DMS53 (cell line): ENCODE measurements at places on chromosomes 6 and 20.

- DNase-seq: no peak
Measured at GRCh38 chr6:133990321-133990720, 37.3 kb downstream of the TBPL1 start.

DNA sequence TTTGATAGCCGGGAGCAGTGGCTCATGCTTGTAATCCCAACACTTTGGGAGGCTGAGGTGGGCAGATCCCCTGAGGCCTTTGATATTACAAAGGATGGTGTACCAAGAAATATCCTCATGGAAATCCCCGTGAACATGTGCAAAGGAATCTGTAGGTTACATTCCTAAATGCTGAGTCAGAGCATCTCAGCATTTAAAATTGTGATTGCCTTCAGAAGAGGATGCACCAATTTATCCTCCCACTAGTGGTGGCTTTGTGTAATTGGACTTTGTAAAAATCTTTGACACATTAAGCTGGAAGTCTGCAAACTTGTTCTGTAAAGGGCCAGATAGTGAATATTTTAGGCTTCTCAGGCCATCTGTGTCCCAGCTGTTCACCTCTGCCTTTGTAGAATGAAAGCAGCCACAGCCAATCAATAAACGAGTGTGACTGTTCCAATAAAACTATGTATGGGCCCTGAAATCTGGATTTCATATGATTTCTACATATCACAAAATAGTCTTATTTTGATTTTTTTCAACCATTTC, 11.8 kb downstream of the TMEM14B start:
- DNase-seq: peak; percentile 74

DNA sequence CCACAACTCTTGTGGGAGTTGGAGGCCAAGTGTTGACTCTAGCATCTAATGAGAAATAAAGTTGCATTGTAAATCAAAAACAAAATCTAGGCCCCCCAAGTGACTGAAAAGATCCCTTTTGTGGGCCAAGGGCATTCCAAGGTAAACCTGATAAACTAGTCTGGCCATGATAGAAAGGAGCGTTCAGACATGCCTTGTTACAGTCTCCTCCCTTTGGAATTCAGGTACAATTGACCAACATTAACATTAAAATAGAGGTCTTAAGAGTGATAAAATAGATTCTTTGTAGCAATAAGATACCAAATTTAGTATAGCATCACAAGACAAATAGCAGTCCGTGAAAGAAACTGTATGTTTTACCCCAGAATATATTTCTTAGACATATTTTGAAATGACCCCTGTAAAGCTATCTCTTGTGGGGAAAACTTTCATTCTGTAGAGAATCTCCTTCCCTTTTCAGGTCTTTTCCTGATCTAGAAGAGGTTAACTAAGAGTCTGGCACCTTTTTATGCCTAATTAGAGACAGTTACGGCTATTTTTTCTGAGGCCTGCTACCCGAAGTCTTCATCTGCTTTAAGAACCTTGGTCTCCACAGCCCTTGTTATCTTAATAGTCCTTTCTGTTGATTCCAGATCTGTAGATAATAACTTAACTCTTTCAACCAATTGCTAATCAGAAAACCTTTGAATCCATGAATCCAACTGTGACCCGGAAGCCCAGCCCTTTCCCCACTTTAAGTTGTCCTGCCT, 495.4 kb upstream of the MMS22L start:
- DNase-seq: no peak

GRCh38 chr20:22535483-22535882, 48.9 kb downstream of the FOXA2 start:
- DNase-seq: no peak

- DNase-seq: peak; percentile 69
Measured at GRCh38 chr6:12791371-12791770, 74.8 kb downstream of the PHACTR1 start.

GRCh38 chr6:169035385-169036240, 218.0 kb downstream of the THBS2 start:
- DNase-seq: no peak

- DNase-seq: no peak
Measured at GRCh38 chr6:14001329-14002012, 76.7 kb downstream of the RNF182 start.

DNA sequence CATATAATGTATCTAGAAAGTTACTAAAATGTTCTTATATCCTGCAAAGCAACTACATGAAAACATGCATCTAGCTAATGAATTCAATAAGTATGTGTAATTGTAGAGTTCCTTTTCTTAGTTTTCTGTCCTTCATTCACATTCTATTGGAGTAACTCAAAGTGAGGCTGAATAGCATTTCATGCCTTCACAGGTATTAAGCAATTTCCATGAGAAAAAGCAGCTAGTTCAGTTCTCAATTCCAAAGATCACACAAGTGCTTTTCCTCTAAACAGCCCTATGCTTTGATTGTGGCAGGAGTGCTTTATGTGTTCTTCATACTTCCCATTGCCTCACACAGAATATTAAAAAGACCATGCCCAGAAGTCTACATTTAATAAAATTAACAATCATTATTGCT, 274.9 kb downstream of the RFPL4B start:
- no peak for DNase-seq

- DNase-seq: no peak
Measured at GRCh38 chr6:35532126-35532525, 19.4 kb upstream of the TULP1 start.

DNA sequence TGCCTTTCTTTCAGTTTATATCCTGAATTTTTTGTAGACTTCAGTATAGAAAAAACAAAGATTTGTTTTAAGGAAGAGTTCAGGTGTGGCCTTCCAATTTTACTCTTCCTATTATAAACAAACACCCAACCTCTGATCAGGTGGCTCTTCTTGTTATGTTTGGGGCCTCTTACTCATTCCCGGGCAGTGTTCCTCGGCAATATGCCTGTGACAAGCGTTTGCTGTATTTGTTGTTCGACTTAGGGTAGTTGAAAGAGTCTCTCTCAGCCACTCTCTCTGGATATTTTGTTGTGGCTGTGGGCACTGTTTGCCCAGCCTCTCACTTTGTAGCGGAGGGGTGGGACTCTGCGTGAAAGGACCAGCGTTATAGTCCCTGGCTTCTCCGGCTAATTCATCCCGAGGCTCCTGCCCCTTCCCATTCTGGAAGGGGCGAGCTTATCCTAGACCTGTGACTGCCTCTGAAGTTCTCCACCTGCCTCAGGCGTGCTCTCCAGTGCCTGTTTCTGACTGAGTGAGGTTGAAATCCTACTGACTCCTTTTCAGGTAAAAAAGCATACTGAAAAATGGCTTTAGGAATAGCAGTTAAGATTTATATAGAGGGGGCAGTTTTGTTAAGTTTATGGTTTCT, 97.4 kb downstream of the PLCB4 start:
- DNase-seq: no peak

DNA sequence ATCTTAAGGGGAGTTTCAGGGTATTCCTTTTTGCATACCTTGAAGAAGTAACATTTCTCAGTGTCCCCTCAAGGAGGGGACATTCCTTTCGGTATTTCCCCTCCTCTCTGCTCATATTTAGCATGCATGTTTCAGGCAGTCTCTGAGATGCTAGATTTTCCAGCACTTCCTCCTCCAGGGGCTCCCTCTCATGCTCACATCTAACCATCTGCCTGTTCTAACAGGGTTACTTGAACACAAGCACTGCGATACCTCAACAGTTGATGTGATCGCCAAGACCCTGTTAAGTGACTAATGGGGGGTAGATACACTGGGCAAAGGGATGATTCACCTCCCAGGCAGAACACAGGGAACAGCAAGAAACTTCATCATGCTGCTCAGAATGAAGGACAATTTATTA, 12.9 kb upstream of the MCM3 start:
- no peak for DNase-seq

- DNase-seq: no peak
Measured at GRCh38 chr6:106275692-106276091, 49.9 kb downstream of the ATG5 start.

GRCh38 chr20:14360416-14360815, 23.0 kb upstream of the FLRT3 start:
- no peak for DNase-seq

DNA sequence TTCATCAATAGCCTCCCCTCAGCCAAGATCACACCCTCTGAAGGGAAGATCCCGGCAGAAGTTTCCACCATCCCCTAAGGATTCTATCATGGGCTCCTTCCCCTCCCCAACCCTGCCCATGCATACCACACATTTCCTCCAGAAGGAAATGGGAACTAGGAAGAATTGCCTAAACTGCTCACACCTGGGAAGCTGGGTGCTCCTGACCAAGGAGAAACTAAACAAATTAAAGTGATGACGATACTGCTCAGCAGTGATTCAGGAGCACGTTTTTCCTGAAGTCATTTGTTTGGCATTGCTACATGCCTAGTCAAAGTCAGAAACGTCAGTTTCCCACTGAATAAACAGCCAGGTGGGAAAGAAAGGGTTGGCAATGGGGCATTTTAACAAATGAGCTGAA, 136.1 kb upstream of the CDYL start:
- DNase-seq: no peak

DNA sequence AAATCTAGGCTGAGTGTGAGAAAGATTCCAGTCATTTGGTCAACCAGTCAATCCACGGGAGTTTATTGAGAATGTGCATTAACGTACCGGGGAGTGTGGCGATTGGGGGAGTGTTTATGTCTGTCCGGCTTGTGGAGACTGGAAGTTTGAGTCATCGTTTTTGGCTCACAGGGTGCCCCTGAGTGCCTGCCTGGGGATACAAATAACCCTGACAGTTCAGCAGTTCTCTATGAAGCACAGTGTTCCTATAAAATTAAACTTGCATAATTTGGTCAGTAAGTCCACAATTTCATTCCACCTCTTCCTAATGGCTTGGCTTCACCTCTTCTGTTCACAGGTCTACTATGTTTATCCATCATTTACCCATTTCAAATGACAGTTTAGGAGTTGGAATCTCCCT, 72.6 kb upstream of the PLEKHG1 start:
- DNase-seq: no peak

- DNase-seq: no peak
Measured at GRCh38 chr6:50211582-50211981, 161.9 kb upstream of the DEFB112 start.

DNA sequence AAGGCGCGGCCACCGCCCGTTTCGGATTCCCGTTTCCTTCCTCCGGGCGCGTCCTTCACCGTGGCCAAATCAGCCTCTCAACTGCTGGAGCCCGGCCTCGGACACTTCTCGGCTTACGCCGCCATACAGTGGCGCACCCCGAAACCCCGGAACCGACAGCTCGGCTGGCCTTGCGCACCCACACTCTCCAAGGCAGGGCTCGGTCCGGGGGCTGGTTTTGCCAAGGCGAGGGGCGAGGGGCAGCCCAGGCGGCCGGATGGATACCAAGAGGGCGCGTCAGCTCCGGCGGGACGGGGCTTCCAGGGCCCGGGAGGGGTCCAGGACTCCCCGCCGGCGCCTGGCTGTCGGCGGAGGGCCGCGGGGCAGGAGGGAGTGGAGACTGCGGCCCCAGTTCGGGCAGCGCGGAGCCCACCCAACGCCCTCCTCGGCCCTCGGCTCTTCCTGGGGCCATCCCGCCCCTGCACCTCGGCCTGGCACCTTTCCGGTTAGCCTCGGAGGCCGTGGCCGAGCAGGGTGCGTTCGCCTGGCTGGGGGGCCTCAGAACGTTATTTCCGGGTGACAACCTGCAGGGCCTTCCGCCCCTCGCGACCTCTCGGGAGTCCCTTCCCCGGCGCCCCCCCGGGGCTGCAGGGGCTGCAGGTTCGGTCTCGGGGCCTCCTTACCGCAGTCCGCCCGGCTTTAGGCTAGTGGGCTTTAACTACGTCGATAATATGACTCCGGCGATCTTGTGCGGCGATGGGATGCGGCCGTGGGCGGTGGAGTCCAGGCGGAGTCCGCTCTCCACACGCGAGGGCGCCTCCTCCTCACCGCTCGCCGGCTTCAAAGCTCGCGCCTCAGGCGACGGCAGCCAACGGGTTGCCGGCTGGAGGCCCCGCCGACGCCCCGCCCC, 697 bp upstream of the CEP43 start:
- DNase-seq: peak; percentile 56

GRCh38 chr6:32952817-32953739, at the start of gene HLA-DMA:
Gene HLA-DMA (minus strand): TSS chr6:32953097. CDS start chr6:32953036, 61 bp downstream.
- peak; percentile 89 for DNase-seq

- DNase-seq: no peak
Measured at GRCh38 chr20:23564927-23565326, 3.4 kb downstream of the CST9L start.

DNA sequence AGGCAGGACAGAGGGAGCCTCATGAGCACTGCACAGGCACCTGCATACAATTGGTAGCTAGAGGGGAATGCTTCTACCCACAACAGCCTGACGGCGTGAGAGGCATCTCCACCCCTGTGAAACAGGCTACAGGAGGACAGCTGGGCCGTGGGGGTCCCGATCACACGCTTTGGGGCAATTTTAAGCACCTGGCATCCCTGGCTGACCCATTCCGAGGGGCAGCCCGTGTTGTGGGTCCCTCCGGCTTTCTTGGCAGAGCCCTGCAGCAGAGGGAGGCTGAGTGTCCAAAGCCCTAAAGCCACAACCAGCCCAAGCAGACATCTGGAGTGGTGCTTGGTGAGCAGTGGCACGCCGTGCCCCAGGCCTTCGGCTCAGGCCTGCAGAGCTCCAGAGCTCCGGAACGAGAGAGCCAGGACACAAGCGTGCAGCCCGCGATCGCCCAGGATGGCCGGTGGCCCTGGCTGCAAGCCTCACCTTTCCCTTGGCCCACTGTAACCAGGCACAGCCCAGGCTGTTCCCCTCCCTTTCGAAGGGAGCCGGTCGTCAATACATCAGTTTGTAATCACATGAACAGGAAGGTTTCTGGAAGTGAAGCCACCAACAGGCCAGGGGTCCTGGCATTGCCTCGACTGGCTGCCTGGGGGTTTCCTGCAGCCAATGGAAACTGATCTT, 81.4 kb downstream of the DLL1 start:
- DNase-seq: no peak

GRCh38 chr6:4316867-4317400, 181.6 kb upstream of the ECI2 start:
- peak; percentile 46 for DNase-seq

DNA sequence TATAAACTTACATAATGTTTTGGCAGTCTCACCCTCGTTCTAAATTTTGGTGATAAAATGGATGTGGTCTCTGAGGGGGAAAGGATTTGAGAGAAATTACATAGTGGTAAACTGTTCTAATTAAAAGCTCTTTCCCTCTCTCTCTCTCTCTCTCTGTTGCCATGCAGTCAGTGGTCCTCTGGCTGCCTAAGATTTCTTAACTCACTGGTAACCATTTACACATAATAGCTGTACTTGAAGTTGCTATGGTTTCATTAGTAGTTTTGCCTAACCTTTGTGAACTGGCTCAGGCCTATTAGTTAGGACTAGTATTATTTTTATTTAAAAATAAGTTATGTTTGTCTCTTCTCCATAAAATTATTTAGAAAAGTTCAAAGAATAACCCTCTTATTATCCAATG, 42.0 kb downstream of the MAPK14 start:
- DNase-seq: peak; percentile 2

DNA sequence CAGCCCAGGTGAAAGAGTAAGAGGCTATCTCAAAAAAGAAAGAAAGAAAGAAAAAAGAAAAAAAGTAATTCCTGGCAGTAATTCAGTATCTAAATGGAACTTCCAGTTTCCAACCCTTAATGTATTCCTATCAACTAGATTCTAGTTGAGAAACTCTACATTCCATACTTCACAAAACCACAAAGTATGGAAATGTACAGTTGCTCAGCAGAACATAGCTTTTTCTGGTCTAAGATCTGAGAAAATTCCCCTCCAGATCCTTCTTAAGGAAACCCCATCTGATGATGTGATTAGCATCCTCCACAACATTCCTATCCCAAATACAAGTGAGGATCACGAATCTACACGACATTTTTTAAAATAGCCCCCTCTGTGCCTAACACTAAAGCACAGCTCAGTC, 3.6 kb downstream of the ARMH2 start:
- DNase-seq: no peak

GRCh38 chr6:139904568-139904967, 530.1 kb upstream of the CITED2 start:
- DNase-seq: no peak
